Gastroesophageal sphincter (tissue), 4 donors: ENCODE measurements at places on chromosomes 3 and 15.

DNA sequence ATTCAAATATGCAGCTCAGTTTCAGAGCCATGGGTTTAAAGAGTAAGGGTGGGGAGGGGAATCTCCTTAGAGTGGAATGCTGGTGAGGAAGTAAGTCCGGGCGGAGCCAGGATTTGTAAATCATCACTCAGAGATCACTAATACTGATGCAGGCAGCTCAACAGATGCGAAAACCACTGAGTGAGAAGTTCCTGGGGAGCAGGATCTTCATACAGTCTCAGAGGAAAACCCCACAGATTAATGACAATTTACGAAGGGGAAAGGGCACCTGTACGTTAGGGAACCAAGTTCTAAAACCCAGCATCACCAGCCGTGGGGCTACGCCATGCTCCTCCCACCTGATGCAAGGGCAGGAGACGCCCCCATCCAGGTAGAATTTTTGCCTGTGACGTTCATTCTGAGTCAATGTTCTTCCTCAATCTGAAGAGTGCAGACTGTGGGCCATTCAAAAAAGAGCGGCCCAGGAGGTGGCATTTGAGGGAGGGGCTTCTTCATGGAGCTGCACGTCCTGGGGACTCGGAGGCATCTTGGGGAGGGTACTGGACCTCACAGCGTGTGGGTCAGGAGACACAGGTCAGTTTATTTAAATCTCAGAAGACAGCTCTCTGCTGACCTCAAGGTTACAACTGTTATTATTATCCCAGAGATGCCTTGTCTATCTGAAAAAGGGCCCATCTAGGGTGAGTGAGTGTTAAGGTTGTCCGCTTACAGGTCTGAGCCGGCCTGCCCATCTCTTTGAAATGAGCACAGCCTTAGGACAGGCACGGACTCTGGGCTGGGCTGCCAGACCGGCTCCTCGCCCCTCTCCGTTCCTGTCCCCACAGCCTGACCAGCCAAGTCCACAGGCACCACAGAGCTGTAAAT lies 228.0 kb downstream of the XXYLT1 start:
- ATAC-seq: no peak

DNA sequence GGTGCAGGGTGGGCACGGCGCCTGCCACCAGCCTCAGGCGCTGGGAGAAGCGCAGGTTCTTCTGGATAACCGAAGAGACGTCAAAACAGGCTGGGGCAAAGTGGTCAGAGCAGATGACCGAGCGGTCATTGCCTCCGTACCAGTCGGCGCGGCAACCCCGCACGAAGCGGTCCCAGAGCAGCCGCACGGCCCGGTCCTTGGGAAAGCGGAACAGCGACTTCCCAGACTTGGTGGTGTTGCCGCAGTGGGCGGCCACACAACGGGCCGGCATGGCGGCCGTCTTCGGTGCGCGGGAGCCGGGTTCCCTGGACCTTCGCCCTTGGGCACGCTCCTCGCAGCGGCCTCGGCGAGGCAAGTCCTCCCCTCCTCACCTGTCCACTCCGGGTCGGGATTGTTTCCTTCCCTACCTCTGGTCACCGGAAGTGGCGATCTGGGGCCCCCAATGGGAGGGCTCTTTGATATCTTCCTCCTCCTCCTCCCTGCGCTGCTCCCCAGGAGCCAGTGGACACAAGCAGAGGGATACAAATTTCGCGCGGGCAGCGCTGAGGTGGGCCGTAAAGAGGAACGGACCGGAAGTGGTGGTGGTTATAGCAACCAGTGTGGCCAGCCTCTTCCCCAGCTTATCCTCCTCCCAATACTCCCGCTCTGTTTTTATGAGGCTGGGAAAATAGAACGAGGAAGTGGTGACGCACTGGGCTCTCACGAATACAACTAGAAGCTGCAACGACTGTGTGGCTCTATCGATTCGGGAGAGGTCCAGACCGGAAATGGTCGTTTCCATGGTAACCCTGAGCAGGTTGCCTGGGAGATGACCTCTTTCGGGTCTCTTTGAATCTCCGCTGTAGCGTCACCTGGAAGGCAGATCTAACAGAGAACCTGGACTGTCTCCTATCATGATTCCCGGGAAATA lies at the start of the genes LRRC49 and THAP10:
LRRC49 (plus strand) TSS at position 825 of the 910 bp plus-strand sequence; CDS start at position 894, 69 bp downstream.
THAP10 (minus strand) TSS at position 432 of the 910 bp plus-strand sequence; CDS start at position 271, 161 bp downstream.
- ATAC-seq: peak; percentile 95

- ATAC-seq: no peak
Observed at GRCh38 chr3:31170932-31171670, 276.6 kb upstream of the GADL1 start.

DNA sequence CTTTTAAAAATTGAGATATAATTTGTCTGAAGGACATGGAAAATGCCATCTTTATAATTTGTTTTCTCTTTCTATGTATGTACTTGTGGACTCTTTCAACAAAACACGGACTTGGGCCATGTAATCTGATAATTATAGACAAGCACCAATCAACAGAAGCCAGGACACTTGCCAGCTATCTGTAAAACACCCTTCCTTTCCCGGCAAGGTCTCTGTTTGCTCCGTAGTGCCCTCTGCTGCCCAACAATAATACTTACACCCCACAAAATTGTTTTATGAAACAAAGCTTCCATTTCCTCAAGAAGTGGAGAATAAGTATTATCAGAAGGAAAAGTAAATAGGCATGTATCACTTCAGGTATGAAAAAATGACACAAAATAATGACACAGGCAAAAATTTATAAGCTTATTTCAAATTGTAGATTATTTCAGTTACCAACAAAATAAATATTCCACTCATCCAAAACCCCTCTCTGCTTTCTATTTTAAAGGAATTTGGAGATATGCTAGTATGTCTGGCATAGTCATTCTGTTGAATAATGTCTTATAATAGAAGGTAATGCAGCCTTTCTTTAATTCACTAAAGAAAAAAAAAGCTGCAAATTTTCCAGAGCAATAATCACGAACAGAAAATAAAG lies 32.8 kb downstream of the MYH15 start:
- peak; percentile 51 for ATAC-seq

- ATAC-seq: no peak
Observed at GRCh38 chr3:15948388-15948787, 150.6 kb upstream of the ANKRD28 start.

- no peak for ATAC-seq
Observed at GRCh38 chr3:103195216-103195615, 760.4 kb downstream of the ZPLD1 start.

DNA sequence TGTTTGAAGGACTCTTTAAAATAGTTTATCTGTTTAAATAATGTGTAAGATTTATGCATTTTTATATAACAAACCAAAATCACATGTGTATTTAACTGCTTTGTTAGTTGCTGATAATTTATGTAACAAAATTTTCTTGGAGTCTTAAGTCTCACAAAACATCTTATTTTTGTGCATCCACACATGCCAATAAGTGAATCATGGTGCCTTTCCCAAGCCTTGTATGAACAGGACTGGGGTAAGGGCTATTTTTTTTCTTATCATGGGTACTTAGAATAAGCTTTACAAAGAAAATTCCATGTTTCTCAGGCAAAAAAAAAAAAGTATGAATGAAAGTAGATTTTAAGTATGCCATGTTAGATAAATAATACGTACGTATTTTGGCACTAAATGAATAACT lies 132.9 kb upstream of the LRRFIP2 start:
- ATAC-seq: no peak

GRCh38 chr3:127438951-127439350 lies 151.1 kb upstream of the PRR20G start:
- no peak for ATAC-seq

- ATAC-seq: no peak
Observed at GRCh38 chr15:81887912-81888311, 157.9 kb downstream of the MEX3B start.

DNA sequence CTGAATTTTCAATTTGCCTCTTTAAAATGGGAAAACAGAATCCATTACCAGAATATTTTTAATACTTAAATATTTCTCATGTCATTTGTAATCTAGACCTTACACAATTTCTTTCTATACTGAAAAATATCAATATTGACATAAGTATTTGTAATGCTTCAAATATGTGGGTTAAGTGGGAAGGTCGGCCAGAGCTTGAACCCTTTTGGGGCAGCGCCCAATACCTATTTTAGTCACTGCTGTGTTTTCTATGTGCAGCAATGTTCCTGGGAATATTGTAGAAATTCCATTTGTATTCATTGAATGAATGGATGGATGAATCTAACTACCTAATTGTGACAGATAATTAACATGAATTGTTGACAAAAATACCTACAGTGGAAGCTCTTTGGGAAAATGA lies 459.7 kb upstream of the ZNF717 start:
- no peak for ATAC-seq

- ATAC-seq: no peak
Observed at GRCh38 chr15:50057905-50058639, 61.0 kb downstream of the ATP8B4 start.

GRCh38 chr15:72873379-72874233 lies 90.0 kb upstream of the ADPGK start:
- peak; percentile 51 for ATAC-seq

- ATAC-seq: no peak
Observed at GRCh38 chr15:33314069-33314468, 3.3 kb downstream of the RYR3 start.

DNA sequence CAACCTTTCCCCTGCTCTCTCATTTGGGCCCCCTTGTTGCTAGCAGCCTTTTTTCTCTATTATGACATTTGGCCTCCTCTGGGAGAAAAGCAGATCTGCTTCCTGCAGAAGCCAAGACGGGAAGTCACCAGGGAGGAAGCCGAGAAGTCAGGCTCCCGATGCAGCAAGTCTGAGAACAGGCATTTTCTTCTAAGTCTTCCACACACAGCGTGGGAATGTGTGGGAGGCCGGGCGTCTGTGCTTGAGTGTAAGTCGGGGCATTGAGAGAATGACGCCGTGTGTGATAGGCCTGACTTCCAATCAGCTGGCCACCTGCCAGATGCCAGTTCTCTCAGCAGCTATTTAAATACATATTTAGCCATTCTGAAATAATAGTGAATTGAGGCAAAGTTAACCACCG lies 75.8 kb upstream of the FAM98B start:
- ATAC-seq: peak; percentile 34

GRCh38 chr3:50297384-50297775 lies 1.8 kb downstream of the HYAL3 start:
- no peak for ATAC-seq

DNA sequence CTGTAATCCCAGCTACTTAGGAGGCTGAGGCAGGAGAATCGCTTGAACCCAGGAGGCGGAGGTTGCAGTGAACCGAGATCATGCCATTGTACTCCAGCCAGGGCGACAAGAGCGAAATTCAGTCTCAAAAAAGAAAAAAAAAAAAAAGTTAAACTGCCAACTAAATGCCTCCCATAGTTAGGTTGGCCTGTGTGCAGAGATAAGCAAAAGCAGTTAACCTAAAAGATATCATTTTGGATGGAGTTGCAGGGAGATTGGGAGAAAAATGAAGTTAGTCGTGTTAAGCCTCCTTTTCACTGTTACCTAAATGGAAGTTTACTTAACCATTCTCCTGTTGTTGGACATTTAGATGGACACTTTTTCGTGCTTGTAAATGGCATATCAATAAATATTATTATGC lies 11.4 kb upstream of the FETUB start:
- no peak for ATAC-seq

DNA sequence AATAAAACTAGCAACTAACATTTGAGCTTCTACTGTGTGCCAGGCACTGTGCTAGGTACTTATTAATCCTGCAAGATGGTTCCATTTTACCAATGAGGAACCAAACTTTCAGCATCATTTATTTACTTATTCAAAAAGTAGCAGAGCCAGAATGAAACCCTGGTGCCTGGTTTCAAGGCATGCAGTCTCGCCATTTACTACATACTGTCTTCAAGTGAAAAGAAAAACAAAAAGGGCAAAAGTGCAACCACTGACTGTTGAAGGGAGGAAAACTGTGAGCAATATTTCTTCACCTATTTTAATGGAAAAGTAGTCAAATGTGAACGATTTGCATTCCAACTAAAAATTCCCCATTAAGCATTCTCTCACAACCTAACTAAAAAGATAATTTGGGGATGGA lies 8.7 kb downstream of the DCUN1D1 start:
- no peak for ATAC-seq
